NCI-H526 treated with DMSO at 0.1 percent for 48 hours (cell line): ENCODE measurements at places on chromosomes 7 and 10.

DNA sequence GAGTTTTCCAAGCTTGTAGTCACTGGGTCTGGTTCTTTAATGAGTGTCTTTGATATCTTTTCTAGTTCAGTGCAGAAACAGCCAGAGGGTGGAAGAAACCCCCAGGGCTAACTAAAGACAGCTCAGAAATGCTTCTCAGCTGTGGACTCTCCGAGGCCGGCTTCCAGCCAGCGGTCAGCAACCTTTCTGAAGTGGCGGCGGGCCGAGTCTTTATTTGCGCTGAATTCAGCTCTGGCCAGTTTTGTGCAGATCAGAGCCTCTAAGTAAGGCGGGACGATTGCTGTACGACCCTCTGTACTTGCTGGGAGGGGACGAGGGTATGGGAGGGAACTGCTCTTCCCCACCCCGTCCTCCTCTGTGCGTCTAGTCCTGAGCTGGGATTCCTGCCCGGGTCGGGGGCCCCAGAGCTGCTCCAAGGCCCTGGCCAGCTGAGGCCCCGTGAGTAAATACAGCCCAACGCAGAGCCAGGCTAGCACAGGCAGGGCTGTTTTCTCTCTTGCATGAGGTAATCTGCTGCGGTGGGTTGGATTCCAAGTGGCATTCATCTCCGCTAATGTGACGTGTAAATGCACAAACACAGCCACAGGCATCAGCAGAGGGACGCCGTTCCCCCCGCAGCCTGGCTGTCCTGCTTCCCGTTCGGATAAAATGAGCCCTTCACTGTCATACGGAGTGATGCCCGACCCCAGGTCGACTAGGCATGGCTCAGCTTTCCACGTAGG lies 159.8 kb downstream of the PIP4K2A start:
- DNase-seq = no peak

- DNase-seq = no peak
These were observed 40.3 kb upstream of the DLD start for GRCh38 chr7:107850643-107851042.

DNA sequence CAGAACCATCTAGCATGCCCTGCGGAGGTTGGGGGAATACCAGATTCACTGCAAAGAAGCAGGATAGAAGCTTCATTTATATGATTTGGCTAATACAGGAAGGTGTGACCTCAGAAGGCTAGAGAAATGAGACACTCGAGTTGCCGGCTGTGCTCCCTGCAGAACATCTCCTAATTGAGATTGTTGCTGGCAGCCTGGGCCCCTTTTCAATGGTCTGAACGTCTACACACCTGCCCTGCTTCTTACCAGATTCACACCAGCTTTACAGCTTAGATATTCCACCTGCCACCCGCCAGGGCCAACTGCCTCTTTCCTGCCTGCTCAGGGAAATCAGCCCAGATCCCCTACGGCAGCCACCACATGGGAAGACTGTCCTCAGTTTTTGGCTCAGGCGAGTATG lies 475.3 kb upstream of the AUTS2 start:
- DNase-seq = peak; percentile 13

- DNase-seq = peak; percentile 25
These were observed 20.4 kb downstream of the GRID2IP start for GRCh38 chr7:6530626-6531491.

- DNase-seq = no peak
These were observed 69.1 kb downstream of the INPP5A start for GRCh38 chr10:132606536-132607316.

DNA sequence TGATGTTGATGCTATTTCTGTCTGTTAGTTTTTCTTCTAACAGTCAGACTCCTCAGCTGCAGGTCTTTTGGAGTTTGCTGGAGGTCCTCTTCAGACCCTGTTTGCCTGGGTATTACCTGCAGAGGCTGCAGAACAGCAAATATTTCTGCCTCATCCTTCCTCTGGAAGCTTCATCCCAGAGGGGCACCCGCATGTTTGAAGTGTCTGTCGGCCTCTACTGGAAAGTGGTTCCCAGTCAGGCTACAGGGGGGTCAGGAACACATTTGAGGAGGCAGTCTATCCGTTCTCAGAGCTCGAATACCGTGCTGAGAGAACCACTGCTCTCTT lies 13.3 kb upstream of the CYP3A5 start:
- no peak for DNase-seq

DNA sequence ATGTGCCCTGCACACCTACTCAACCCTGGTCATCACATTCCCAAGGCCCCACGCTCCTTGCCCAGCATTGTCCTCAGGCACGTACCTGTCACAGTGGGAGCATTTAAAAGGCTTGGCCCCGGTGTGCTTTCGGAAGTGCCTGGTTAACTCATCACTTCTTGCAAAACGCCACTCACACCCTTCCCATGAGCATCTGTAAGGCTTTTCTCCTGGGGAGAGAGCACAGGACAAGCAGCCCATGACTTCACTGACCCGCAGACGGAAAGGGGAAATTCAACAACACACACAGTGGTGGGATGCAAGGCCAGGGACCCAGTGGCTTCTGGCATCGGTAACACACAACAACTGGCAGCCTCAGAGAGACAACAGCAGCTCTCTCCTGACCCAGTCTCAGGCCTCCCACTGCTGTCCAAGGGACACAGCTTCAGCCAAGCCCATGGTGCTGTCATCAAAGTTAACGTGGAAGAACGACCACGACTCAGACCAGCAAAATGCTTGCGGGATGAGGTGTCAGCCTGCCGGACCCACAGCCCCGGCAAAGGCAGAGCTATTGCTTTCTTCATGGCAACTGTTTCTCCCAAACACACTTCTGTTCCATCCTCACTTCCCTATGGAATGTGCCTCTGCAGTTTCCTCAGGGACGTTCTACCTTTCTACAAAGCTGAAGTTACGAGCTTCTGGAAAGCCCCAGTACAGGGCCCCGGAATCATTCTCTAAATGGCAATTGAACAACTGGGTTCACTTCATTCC lies 4.8 kb downstream of the KLF6 start:
- DNase-seq = no peak

- peak; percentile 0 for DNase-seq
These were observed 84.2 kb upstream of the MKI67 start for GRCh38 chr10:128210215-128211063.

GRCh38 chr10:103262229-103262628 lies 14.7 kb upstream of the INA start:
- DNase-seq = no peak

DNA sequence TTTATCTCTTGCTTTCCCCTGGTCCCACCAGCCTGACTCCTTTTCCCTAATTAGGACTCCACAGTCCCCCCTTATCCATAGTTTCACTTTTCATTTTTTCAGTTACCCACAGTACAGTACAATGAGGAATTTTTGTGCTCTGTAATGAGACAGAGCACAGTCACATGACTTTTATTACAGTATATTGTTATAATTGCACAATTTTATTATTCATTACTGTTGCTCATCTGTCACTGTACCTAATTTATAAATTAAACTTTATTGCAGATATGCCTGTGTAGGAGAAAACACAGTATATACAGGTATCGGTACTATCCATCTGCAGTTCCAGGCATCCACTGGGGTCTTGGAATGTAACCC lies 125.4 kb downstream of the KCNMA1 start:
- DNase-seq = no peak
